ENCODE measurements at places on chromosomes 4 and X.

DNA sequence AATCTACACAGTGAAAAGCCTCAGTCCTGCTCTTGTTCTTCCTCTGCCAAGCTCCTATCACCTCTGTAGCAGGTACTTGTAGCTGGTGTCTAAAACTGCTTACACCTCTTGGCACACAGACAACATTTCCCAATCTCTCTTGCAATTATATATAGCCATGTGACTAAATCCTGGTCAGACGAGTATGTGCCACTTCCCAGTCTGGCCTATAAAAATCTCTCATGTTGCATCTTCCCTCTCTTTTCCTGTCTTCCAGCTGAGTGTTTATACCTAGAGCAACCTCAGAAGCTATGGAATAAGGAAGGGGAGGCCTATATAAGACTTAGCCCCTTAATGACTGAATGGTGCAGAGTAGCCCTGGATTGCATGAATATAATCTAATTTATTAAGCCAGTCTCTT, 105.8 kb downstream of the RNF150 start:
- DNase-seq = no peak

DNA sequence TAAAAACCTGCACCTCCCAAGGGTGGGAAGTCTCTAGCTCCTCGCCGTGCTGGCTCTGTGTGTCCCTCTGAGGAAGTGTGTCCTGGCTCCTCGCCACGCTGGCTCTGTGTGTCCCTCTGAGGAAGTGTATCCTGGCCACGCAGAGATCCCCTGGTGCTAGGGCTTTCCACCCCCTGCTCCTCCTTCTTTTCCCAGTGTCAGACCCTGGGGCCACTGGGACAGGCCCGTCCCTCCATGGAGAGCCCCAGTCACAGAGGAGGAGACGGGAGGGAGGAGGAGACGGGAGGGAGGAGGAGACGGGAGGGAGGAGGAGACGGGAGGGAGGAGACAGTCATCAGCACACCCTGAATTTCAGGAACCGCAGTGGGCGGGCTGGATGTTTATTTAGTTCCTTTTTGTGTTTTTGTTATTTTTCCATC, 53.8 kb upstream of the HGFAC start:
- DNase-seq = peak; percentile 53

GRCh38 chr4:185457136-185457535, 14.4 kb downstream of the CCDC110 start:
- DNase-seq = no peak

DNA sequence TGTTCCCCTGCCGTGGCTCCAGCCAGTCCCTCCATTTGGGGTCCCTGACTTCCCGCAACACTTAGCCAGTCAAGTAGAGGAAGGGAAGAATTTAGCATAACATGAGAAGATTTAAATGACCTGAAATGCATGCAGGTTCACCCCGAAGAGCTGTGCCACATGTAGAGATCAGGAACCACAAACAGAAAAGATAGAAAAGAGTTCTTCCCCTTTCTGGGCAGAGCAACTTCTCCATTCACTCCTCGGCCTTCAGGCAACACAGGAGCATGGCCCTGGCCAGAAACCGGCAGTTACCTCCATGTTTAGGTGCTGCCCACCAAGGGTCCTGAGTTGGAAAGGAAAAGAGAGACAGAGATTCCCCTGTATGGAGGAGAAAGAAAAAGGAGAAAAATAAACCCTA, 5.2 kb downstream of the NLRP2B start:
- DNase-seq = no peak

- DNase-seq = no peak
Observed at GRCh38 chrX:29435396-29435795, 780.0 kb upstream of the MAGEB2 start.

DNA sequence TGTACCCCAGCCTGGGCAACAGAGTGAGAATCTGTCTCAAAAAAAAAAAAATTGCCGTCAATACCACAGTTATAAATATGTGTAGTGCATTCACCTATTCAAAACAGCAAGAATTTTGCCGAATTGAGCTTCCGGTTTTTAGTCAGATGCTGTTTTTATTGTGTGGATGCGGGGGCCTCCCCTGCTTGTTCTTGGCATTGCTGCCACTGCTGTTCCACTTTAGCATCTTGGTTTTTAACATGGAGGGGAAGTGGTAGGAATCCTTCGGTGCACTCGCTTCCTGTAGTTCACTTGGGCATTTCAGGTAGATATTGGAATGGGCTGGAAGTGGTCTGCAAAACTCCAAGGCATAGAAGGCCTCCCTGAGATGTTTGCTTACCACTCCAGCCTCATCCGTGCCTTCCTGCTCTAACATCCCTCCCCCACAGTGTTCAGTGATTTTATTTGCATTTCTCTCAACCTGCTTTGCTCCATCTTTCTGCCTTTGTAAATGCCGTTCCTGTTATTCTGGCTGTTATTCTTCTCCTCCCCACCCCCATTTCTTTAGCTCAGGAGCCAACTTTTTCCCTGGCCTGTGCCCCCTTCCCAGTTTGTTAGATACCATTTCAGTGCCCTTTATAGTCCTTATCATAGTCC, 25.5 kb downstream of the MOB1B start:
- DNase-seq = no peak

DNA sequence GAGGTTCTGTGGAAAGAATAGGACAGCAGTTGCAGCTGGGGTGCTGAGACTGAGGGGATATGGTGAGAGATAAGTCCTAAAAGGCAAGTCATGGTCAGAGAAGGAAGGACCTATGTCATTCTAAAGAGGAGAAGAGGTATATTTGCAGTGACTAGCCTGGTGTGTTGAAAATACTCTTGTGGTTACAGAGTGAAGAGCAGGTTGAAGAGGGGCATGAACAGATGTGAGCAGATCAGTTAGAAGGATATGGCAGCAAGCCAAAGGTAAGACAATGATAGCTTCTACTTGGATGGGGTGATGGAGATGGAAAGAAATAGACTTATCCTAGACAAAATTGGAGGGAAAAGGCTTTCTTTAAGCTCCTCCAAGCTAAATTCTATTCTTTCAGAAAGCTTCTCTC, 469.8 kb upstream of the CPEB2 start:
- no peak for DNase-seq

DNA sequence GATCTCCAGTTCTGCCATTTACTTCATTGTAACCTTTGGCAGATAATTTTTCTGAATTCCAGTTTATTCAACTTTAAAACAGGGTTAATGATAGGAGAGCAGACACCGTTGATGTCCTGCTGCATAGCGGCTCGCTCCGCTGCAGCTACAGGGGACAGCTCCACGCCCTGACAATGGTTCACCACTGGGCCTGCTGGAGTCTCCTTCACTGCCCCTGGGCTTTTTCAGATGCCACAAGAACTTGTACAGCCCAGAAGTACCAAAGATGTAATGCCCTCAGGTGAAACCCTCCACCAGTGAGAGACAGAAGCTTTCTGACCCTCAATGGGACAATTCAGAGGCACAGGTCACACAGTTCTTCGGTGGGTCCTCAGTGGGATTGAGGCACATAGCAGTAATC, 22.7 kb upstream of the SEPTIN11 start:
- no peak for DNase-seq

- no peak for DNase-seq
Observed at GRCh38 chr4:81454499-81454898, 17.2 kb downstream of the RASGEF1B start.

DNA sequence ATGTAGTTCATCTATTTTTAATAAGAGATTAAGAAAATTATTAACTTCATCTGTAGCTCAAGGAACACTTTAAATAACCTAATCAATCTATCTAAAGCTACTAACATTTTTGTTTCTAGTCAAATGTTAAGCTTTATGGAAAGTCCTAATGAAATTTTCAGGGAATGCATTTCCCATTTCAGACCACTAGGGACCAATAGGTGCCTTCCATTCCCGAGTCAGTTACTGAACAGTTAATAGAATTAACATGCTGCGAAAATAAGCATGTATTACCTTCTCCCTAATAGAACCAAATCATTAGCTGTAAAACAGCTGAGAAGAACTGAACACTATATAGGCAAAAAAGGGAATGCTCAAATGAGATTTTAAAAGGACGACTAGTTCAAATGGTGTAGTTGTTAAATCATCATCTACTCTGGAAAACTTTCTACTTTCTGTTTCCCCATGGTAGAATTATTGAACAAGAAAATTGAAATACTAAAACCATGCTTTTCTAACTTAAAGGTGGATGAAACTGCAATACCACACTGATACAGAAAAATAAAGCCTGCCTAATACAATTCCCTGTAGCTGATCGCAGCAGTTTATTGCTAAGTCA, 22.5 kb downstream of the STX18 start:
- DNase-seq = no peak

Data from right kidney (tissue), 9 donors.